SK-N-SH (cell line): ENCODE measurements at places on chromosomes 7 and 10. TPM values are rescaled to one million over a fixed set of nuclear protein-coding genes. Genes with fewer than 3 reads are reported as not detected.
A peak's percentile ranks its signal among the peaks of the same experiment; 100 is the strongest.

Gene AKR1C2
- not detected in 2 replicates for polyA plus RNA-seq

Gene ANKRD7
- polyA plus RNA-seq = 0.42 and 0.44 TPM in 2 replicates

Gene OR2A14
- polyA plus RNA-seq = not detected in 2 replicates

GRCh38 chr10:100168313-100168643, 17.6 kb downstream of the ERLIN1 start:
- no peak overlapping the region for H3K4me3 ChIP-seq
- DNase-seq = no peak
- no peak overlapping the region for H3K27ac ChIP-seq

GRCh38 chr7:132656846-132657776, 80.8 kb upstream of the PLXNA4 start:
- no peaks in the 10 kb centered on the region for H3K36me3 ChIP-seq
- H3K4me3 ChIP-seq = no peak overlapping the region
- no peaks in the 10 kb centered on the region for H3K4me1 ChIP-seq

DNA sequence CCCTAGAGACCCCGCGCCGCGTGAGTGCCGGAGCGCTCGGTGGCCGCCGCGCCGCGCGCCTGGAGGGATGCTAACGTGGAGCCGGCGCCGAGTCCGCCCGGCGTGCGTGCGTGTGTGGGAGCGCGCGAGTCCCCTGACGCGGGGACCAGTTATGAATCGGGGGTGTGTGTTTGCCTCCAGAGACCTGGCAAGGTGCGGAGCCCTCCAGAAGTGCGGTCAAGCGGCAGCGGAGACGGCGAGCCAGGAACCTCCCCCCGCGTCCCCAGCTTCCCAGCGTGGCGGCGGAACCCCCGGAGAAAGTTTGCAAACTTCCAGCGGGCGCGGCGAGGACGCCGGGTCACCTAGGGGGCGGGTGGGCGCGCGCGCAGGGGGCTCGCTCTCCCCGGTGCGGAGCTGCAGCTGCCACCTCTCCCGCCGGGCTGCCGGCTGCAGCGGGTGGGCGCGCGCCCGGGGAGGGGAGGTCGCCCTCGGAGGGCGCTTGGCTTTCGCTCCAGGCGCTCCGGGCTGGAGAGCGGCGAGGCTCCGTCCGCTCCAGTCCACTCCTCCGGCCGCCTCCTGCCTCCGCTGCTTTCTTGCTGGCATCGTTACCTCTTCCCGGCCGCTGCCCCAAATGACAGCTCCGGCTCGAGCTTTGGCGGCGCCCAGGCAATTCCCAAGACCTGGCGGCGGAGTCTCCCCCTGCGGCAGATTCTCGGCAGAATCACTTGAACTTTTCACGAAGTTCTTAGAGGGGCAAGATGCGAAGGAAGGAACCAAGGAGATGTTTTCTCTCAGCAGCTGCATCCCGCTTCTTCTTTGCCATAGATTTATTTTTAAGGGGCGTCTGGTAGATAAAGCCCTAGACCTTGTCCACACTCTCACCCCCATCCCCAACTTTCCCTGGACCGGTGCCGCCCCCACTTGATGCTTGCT, 2.3 kb upstream of the CREB5 start:
- H3K36me3 ChIP-seq = no peaks in the 10 kb centered on the region
- peaks cover 3% of the 10 kb centered on the region; the same call in 1 of the 2 replicates for H3K4me1 ChIP-seq
- H3K27ac ChIP-seq = no peak overlapping the region
- H3K4me3 ChIP-seq = peak overlapping the region; percentile 55
- no peaks in the 10 kb centered on the region; the same call in 1 of the 2 replicates for H3K27me3 ChIP-seq
- peak; percentile 76 for DNase-seq

DNA sequence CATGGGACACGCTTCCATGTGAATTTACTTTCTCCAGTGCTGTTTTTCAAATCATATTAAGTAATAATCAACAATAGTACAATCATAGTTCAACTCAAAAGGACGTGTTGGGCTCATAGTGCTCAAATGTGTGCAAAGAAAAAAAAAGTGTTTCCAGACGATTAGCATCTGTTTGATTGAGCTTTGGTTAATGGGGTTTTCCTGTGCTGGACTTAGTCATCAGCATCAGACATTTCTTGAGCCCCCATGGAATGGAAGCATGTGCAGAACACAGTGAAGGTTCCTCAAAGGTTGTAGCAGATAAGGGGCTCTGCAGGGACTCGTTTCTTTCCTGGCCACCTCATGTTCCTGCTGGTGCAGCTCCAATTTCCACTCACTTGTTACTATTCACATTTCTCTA, 233.9 kb downstream of the PAXIP1 start:
- H3K4me3 ChIP-seq = no peak overlapping the region
- H3K27me3 ChIP-seq = no peaks in the 10 kb centered on the region
- no peak overlapping the region for H3K27ac ChIP-seq
- no peaks in the 10 kb centered on the region for H3K4me1 ChIP-seq
- H3K36me3 ChIP-seq = no peaks in the 10 kb centered on the region
- no peak for DNase-seq

DNA sequence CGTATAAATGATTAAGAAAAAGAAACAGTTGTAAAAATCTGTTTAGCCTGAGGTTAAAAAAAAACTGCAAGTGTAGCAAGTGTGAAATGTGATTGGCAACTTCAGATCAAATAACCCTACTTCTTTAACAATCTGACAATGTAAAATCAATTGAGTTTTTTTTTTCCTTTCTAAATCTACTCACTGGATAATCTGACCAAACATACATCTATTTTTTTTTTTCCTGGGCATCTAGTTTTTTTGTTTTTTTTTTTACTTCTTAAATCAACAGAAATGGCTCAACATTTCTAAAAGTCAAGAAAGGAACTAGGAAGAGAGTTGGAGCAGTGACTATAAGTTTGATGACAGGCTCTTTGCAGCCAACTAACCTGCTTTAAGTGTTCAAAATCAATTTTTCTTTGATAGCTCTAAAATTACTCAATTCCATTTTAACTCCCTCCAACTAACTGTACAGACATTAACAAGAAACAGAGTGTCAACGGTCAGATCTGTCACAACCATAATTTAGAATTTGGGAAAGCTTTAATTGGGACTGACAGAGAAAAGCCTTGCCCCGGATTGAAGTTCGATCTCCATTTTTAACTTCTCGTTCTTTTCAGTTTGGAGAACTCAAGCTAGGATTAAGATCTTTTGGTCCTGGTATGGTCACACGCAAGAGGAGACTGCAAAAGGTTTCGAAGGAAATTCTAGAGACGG, 1.2 kb downstream of the ARL3 start:
- H3K27me3 ChIP-seq = no peaks in the 10 kb centered on the region
- DNase-seq = no peak
- peaks cover 13% of the 10 kb centered on the region for H3K4me1 ChIP-seq
- peak overlapping the region; percentile 87 for H3K4me3 ChIP-seq
- H3K36me3 ChIP-seq = peaks cover 3% of the 10 kb centered on the region; the same call in 1 of the 2 replicates

- no peak for DNase-seq
- no peaks in the 10 kb centered on the region for H3K27me3 ChIP-seq
- no peaks in the 10 kb centered on the region for H3K4me1 ChIP-seq
- no peak overlapping the region for H3K27ac ChIP-seq
- H3K36me3 ChIP-seq = no peaks in the 10 kb centered on the region
These were observed 527.7 kb downstream of the GALNT17 start for GRCh38 chr7:71659622-71660021.

- H3K27ac ChIP-seq = peak overlapping the region; percentile 73; the same call in 1 of the 2 replicates
- H3K4me1 ChIP-seq = peaks cover 11% of the 10 kb centered on the region; the same call in 1 of the 2 replicates
These were observed 186.5 kb upstream of the BET1 start for GRCh38 chr7:94190599-94191061.

GRCh38 chr10:108689891-108690290, 1233.4 kb downstream of the XPNPEP1 start:
- H3K36me3 ChIP-seq = no peaks in the 10 kb centered on the region
- DNase-seq = no peak
- no peaks in the 10 kb centered on the region for H3K4me1 ChIP-seq
- H3K27me3 ChIP-seq = no peaks in the 10 kb centered on the region
- H3K27ac ChIP-seq = no peak overlapping the region

DNA sequence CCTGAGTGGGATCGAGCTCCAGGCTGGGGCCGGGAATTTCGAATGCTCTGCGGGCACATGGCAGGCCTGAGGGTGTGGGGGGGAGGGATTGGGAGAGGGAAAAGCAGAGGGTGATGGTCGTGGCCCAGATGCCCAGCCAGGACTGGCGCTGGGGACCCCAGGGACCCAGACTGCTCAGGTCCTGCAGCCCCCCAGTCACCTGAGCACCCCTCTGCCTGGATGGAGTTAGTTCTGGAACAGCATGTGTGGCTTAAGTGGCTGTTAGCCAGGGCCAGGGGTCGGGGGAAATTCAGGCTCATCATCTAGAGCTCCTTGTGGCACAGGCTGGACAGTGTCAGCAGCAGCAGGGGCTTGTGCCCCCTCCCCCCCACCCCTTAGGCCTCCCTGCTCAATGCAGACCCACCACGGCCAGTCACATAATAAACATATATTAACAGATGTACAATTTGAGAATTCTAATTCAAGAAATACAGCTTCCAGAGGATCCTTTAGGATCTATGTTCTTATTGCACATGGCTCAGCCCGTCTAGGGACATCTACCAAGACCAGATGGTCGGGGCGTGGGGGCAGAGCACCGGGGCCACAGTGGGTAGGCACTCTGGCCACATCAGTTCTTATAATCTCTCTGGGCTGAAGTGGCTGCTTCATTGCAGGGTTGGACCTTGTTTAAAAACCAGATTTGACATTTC, 22.2 kb downstream of the DNAJB12 start:
- DNase-seq = no peak
- H3K27me3 ChIP-seq = no peaks in the 10 kb centered on the region
- H3K36me3 ChIP-seq = peaks cover 18% of the 10 kb centered on the region; the same call in 1 of the 2 replicates
- no peak overlapping the region; the same call in 1 of the 2 replicates for H3K4me3 ChIP-seq
- peak overlapping the region; percentile 99 for H3K27ac ChIP-seq
- H3K4me1 ChIP-seq = peaks cover 19% of the 10 kb centered on the region

DNA sequence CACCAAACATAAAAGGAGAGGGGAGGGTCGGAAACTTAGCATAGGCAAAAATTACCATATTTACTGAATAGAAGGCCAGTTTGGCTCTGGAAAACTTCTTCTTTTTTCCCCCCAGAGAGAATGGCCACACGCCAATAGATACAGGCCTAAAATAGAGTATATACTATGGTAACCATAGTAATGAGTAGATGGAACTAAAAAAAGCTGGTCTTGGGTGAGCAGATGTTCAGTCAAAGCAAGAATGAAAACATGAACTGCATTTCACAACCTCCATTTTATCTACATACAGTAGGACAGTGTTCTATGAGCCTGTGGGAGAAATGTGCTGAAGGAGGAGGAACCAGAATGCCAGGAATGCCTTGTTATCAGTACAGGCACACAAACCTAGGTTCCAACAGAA, 141.7 kb upstream of the SEMA3A start:
- H3K4me1 ChIP-seq = no peaks in the 10 kb centered on the region; the same call in 1 of the 2 replicates
- DNase-seq = no peak
- H3K4me3 ChIP-seq = no peak overlapping the region
- no peaks in the 10 kb centered on the region for H3K36me3 ChIP-seq
- H3K27me3 ChIP-seq = no peaks in the 10 kb centered on the region

DNA sequence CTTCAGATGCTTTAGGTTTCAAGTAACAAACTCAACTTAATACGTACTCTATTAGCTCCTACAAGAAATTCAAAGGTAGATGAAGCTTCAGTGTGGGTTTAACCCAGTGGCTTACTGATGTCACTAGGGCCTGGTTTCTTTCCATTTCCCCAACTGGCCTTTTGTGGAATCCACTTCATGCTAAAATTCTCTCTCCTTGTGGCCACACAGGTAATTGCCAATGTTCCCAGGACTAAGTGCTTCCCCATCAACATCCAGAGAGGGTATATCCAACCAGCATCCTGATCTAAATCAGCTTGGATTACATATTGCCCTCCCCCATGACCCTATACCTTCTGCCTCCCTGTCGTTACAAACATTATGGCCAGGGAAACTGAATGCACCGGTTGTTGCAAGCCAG, 10.7 kb downstream of the FBXL13 start:
- DNase-seq = no peak
- no peaks in the 10 kb centered on the region for H3K27me3 ChIP-seq
- H3K4me3 ChIP-seq = no peak overlapping the region
- H3K36me3 ChIP-seq = no peaks in the 10 kb centered on the region

DNA sequence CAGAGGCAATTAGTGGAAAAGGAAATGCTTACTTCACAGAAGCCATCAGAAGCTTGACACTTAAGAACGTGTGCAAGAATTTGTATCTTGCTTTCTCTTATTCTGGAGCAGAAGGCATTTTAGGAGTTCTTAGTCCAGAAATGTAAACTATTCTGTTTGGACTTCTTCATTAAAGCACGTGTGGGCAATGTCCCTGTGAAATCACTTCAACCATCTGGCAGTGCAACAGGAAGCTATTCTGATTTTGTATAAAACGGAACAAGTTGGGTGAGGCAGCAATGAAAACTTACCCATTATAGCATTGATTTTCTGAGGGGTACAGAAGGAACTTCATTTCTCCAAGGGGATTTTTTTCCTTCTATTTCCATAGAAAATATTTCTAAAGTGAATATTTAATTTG, 21.3 kb upstream of the ARHGAP21 start:
- no peaks in the 10 kb centered on the region for H3K36me3 ChIP-seq
- no peaks in the 10 kb centered on the region for H3K4me1 ChIP-seq
- H3K27me3 ChIP-seq = no peaks in the 10 kb centered on the region
- H3K4me3 ChIP-seq = no peak overlapping the region
- no peak for DNase-seq
- no peak overlapping the region for H3K27ac ChIP-seq

GRCh38 chr10:21751341-21752310, 217.6 kb downstream of the MLLT10 start:
- no peaks in the 10 kb centered on the region for H3K27me3 ChIP-seq
- H3K27ac ChIP-seq = no peak overlapping the region
- no peak for DNase-seq
- no peak overlapping the region for H3K4me3 ChIP-seq
- peaks cover 18% of the 10 kb centered on the region; the same call in 1 of the 2 replicates for H3K4me1 ChIP-seq

DNA sequence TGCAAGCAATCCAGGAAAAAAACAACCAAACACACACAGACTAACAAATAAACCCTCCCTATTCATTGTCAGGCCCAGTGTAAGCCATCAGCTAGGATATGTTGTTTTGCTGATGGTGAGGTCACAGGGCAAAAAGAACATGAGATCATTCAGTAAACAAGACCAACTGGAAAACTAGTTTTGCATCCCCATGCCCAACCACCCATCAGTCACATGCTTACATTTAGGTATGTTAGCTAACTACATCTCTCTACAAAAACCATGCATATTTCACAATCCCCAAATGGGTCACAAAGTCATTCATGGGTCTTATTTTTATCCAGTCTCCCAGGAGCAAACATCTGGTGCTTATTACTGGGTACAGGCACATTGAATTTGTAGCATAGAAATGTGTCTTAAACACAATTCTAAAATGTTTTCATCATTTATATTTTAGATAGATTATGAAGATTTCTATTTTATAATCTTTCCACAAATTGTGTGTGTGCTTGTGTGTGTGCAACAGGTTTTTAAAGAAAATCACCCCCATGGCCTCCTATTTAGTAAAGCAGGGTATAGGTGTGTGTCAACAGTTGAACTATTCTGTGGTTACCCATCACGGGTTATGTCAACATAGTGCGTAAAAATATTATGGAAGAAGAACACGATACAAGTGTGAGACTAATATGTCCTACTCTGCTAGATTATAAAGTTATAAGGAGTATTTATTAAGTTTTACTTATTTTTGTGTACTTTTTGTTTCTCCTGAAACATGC, 103.8 kb upstream of the AKR1E2 start:
- no peak overlapping the region for H3K4me3 ChIP-seq
- no peaks in the 10 kb centered on the region for H3K27me3 ChIP-seq
- no peaks in the 10 kb centered on the region for H3K36me3 ChIP-seq
- H3K27ac ChIP-seq = no peak overlapping the region
- H3K4me1 ChIP-seq = no peaks in the 10 kb centered on the region; the same call in 1 of the 2 replicates
